ENCODE measurements at places on chromosomes 6 and 20. TPM values are rescaled to one million over a fixed set of nuclear protein-coding genes. Genes with fewer than 3 reads are reported as not detected.

The SOX4 gene
- 3.8 TPM for total RNA-seq

The ASIP gene
- 32.6 TPM for total RNA-seq

The VSX1 gene
- total RNA-seq = 0.33 TPM

The GNRH2 gene
- not detected for total RNA-seq

The HRH3 gene
- total RNA-seq = not detected

GRCh38 chr20:61980647-61981583, 84.8 kb downstream of the TAF4 start:
- peaks cover 45% of the 10 kb centered on the region for H3K36me3 ChIP-seq
- no peaks in the 10 kb centered on the region for H3K27me3 ChIP-seq

GRCh38 chr20:19649041-19649440, 109.0 kb upstream of the RIN2 start:
- no peak for DNase-seq
- H3K4me1 ChIP-seq = no peaks in the 10 kb centered on the region
- no peak overlapping the region for H3K4me3 ChIP-seq
- peaks cover 26% of the 10 kb centered on the region for H3K27me3 ChIP-seq

DNA sequence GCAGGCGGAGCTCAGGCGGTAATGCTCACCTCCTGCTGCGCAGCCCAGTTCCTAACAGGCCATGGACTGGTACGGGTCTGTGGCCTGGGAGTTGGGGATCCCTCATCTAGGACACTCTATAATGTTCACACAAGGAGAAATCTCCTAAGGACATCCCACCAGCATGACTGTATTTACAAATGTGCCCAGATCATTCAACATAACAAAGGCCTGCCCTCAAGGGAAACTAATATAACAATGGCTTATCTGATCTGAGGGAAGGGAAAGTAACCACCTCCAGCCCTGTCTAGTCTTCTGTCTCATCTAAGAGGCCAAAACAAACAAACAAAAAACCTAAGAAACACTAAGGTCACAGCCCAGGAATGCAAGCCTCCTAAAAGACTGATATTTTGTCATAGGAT, 232.8 kb downstream of the RNGTT start:
- no peak for DNase-seq
- no peaks in the 10 kb centered on the region for H3K36me3 ChIP-seq
- no peaks in the 10 kb centered on the region for H3K27me3 ChIP-seq
- no peak overlapping the region for H3K27ac ChIP-seq

DNA sequence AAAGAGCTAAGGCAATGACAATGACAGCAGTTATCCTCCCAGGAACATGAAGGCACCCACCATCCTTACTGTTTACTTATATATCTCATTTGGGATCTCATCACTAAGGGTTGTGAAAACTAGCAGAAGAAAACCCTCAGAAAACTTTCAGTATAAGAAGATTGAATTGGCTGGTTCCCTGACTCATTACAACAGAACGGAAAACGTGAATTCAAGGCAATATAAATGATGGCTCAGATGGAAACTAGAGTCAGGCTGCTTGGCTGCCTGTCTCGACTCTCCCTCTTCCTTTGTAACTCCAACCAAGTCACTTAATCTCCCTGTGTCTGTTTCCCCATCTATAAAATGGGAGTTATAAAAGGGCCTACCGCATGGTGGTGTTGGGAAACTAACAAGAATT, 387.1 kb upstream of the JARID2 start:
- no peak overlapping the region for H3K27ac ChIP-seq
- no peaks in the 10 kb centered on the region for H3K27me3 ChIP-seq
- no peaks in the 10 kb centered on the region for H3K36me3 ChIP-seq
- no peaks in the 10 kb centered on the region for H3K4me1 ChIP-seq
- H3K4me3 ChIP-seq = no peak overlapping the region
- DNase-seq = no peak

DNA sequence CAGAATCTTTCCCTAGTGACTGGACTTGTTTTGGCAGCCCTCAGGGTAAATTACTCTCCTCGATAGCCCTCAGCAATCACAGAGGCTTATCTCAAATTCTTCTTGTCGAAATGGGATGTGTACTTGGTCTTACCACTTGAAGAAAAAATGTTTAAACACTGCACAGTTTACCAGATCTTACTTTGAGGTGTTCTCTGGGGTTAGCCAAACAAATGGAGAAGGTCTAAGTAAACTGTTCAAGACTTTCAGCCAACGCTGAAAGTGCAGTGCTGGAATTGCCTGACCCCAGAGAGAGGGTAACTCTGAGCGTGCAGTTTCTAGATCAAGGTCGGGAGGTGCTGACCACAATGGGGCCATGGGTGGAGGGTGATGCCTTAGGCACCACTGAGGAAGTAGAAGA, 39.2 kb downstream of the MYLIP start:
- DNase-seq = no peak
- no peak overlapping the region for H3K27ac ChIP-seq
- H3K4me1 ChIP-seq = no peaks in the 10 kb centered on the region
- no peaks in the 10 kb centered on the region for H3K36me3 ChIP-seq
- no peaks in the 10 kb centered on the region for H3K27me3 ChIP-seq

- H3K36me3 ChIP-seq = peaks cover 13% of the 10 kb centered on the region
- no peaks in the 10 kb centered on the region for H3K27me3 ChIP-seq
- no peak overlapping the region for H3K27ac ChIP-seq
- no peaks in the 10 kb centered on the region for H3K4me1 ChIP-seq
Measured at GRCh38 chr20:36210436-36211021, 25.7 kb upstream of the AAR2 start.

DNA sequence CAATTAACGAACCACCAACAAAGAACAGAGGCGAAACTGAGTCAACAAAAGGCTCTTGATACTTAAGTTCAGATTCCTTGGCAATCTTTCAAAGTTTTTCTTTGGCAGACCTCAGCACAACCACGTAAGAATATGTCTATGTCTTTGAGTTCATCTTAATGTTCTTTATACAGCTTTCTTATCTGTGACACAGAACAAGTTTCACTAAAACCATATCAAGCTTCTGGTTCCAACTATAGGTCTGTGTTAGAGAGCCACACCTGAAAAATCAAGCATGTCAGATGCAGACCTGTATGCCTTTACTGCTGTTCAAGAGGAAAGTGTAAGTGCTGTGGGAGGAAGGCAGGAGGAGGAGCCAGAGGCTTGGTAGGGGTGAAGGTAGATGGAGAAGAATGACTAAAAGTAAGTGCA, 271.3 kb downstream of the KHDC1L start:
- no peak for DNase-seq
- no peaks in the 10 kb centered on the region for H3K27me3 ChIP-seq
- H3K4me3 ChIP-seq = no peak overlapping the region
- H3K4me1 ChIP-seq = no peaks in the 10 kb centered on the region
- no peak overlapping the region for H3K27ac ChIP-seq

- no peak overlapping the region for H3K4me3 ChIP-seq
- H3K36me3 ChIP-seq = no peaks in the 10 kb centered on the region
- H3K27ac ChIP-seq = peak overlapping the region; percentile 66
- DNase-seq = no peak
- no peaks in the 10 kb centered on the region for H3K27me3 ChIP-seq
Measured at GRCh38 chr6:74606582-74607071, 599.2 kb downstream of the COL12A1 start.

- H3K4me3 ChIP-seq = no peak overlapping the region
- peaks cover 63% of the 10 kb centered on the region for H3K4me1 ChIP-seq
- H3K36me3 ChIP-seq = peaks cover 9% of the 10 kb centered on the region
- H3K27ac ChIP-seq = peak overlapping the region; percentile 66
- no peaks in the 10 kb centered on the region for H3K27me3 ChIP-seq
Measured at GRCh38 chr20:20454367-20454766, 86.5 kb downstream of the INSM1 start.

- no peak overlapping the region for H3K27ac ChIP-seq
- H3K27me3 ChIP-seq = no peaks in the 10 kb centered on the region
- DNase-seq = peak; percentile 60
- H3K4me1 ChIP-seq = peaks cover 6% of the 10 kb centered on the region
- H3K36me3 ChIP-seq = no peaks in the 10 kb centered on the region
- no peak overlapping the region for H3K4me3 ChIP-seq
Measured at GRCh38 chr6:166707045-166707444, 80.0 kb upstream of the RPS6KA2 start.

GRCh38 chr6:77573843-77574242, 79.0 kb upstream of the MEI4 start:
- no peak overlapping the region for H3K27ac ChIP-seq
- H3K4me3 ChIP-seq = no peak overlapping the region
- no peaks in the 10 kb centered on the region for H3K4me1 ChIP-seq
- H3K36me3 ChIP-seq = no peaks in the 10 kb centered on the region
- no peak for DNase-seq

GRCh38 chr6:33315793-33316602, 1.5 kb downstream of the ZBTB22 start:
- H3K4me3 ChIP-seq = no peak overlapping the region
- peaks cover 29% of the 10 kb centered on the region for H3K36me3 ChIP-seq
- H3K4me1 ChIP-seq = peaks cover 95% of the 10 kb centered on the region
- no peak for DNase-seq
- peak overlapping the region; percentile 92 for H3K27ac ChIP-seq
- no peaks in the 10 kb centered on the region for H3K27me3 ChIP-seq

Measured in left ventricle myocardium inferior (tissue), 1 donor.